ENCODE measurements at places on chromosomes 4 and X.

DNA sequence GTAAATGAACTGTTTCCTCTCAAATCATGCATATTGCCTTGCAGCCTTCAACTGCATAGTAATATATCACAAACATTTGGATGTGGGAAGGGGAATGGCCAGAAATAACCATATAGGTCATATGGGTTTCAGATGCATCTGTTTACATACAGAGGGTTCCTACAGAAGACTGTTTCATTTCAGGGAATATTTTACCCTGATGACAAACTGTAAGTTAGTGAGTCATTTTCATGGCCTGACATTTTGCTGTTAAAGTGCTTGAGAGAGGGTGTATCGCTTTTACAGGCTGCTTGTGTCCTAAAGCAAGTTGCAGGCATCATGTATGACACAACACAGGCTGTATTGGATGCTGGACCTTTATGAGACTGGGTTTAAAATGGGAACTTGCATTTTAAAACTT, 25.5 kb upstream of the AMOT start:
- no peak for DNase-seq

DNA sequence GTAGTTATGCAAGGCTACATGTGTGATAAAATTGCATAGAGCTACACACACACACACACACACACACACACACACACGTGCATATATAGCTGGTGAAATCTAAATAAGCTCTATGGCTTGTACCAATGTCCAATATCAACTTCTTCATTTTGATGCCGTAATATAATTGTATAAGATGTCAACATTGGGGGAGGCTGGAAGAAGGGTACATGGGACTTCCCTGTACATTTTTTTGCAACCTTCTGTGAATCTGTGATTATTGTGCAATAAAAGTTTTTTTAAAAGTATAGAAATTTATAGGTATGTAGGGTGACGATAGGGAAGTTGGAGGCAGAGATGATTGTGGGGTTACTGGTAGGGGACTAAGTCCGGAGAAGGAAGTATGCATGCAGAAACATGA, 105.5 kb downstream of the HDAC8 start:
- DNase-seq: no peak

DNA sequence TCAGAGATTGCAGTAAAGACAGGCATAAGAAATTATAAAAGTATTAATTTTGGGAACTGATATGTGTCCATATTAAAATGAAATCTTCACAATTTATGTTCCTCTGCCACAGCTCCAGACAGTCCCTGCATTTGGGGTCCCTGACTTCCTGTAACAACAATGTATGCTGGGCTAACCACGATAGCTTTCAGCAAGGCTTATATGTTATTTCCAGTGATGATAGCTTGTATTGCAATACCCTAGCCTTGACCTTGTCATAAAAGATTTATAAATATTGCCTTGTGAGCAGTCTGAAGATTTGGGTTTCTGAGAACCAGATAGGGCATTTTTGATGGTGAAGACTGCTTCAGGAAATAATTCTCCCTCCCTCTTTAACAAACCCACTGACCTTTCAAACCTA, 129.5 kb downstream of the PCDH10 start:
- DNase-seq: no peak

DNA sequence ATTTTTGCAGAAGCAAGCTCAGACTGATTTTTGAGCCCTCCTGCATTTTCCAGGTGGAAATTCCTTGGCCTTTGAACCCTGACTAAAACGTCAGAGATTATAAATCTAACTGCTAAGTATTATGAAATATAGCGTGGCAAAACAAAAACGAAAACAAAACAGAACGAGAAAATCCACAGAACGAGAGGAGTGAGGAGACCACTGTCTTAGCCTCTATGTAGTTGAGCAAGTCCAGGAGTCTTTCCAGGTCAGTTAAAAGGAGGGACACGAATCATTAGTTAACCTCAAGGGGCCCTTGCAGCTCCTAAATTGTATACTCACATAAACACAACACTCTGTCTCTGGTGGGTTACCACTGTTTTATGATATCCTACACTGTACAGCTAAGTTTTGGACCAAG, 80.2 kb downstream of the SYNPO2 start:
- no peak for DNase-seq

GRCh38 chr4:1631136-1631535, 53.0 kb downstream of the FAM53A start:
- no peak for DNase-seq

- DNase-seq: no peak
Observed at GRCh38 chrX:56429581-56429980, 133.8 kb upstream of the UBQLN2 start.

- no peak for DNase-seq
Observed at GRCh38 chrX:67651437-67652142, 107.8 kb downstream of the AR start.

DNA sequence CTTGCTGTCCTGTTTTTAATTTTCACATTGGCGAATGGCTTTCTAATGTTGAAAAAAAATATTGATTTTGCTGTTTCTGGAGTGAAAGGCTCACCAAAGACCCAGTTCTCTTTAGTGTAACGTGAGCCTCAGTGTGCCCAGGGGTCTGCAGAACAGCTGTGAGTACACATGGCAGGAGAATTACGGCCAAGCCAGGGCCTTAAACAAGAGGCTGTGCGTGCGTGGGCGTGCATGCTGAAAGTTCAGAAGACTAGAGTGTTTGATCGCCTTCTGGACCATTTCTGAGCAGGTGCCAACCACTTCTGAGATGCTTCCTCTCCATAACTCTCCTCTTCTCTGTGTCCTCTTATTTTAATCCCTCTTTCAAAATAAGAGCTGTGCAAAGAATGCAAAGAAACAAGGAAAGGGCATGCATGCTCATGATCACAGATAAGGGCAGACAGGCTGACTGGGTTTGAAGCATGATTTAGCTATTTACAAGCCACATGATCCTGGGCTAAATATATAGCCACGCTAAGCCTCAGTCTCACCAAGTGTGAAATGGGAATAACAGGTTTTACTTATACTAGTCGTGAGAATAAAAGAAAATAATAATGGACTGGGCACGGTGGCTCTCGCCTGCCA, 9.9 kb downstream of the PHEX start:
- DNase-seq: no peak

- no peak for DNase-seq
Observed at GRCh38 chr4:109640644-109641043, 62.6 kb downstream of the CASP6 start.

- no peak for DNase-seq
Observed at GRCh38 chr4:35802644-35803043, 441.7 kb downstream of the ARAP2 start.

DNA sequence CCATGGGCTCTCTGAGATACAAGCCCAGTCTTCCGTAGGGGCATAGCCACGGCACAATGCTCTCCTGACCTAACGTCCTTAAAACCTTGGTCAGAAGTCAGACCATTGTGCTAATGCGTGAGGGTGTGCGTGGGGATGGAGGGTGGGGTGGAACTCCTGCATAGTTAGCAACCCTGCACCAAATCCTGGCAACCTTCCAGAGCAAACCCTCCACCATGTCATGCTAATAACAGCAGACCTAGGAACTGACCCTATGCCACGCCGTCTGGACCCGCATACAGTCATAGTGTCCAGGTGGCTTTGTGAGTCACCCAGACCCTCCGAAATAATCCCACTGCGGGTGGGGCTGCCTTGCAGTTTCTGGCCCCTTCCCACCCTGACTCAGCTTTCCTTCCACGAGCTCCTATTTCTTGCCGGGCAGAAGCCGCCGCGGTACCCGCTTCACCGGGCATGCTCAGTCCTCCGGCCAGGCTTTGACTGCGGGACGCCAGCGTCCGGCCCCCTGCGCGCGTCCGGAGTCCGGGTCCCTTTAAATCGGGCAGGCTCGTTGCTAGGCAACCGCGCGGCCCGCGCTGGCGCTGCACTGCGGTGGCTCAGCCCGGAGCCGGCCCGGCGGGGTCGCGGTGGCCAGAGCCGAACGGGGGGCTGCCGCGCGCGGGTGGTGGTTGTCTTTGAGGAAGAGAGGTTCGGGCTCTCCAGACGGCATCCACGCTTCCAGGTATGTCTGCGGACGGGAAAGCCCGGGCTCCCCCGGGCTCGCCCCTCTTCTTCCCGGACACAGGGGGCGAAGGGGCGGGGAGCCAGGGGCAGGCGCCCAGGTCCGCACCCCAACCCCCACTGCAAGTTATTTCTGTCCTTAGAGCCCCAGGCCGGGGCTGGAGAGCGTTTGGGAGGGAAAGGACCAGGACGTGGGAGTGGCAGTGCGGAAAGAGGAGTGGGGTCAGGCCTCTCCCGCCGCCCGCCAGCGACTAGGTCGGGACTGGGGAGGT, at the start of gene CCDC160:
Gene CCDC160 (plus strand): TSS at position 557 of the 989 bp plus-strand sequence. CDS start 7,619 bp downstream, outside the sequence.
- DNase-seq: no peak

DNA sequence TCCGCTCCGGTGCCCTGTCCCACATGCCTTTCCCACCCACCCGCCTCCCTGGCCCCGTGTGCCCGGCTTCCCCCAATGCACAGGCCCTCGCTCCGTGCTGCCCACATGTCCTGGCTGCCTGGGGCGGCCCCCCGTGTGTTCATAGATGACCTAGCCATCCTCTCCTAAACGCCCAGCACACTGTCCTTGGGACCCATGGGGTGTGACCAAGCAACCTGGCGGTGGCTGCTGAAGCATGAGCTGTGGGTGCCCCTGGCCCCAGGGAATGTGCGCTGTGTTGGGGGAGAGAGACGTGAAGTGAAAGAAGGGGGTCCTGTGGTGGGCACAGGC, 28.3 kb downstream of the MAEA start:
- DNase-seq: no peak

DNA sequence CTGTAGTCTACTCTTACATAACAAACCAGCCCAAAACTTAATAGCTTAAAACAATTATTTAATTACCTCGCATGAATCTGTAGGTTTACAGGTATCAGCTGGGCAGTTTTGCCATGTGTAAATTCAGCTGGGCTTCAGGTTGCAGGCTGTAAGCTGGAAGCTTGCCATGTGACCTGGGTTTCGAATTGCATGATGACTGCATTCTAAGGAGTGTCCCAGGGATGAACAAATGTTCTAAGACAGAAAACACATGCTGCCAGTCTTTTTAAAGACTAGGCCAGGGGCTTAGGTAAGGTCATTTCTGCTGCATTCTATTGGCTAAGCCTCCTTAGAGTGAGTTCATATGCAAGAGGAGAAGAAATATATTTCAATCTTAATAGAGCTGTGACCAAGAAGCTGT, 44.8 kb downstream of the GRIA2 start:
- peak; percentile 47 for DNase-seq

DNA sequence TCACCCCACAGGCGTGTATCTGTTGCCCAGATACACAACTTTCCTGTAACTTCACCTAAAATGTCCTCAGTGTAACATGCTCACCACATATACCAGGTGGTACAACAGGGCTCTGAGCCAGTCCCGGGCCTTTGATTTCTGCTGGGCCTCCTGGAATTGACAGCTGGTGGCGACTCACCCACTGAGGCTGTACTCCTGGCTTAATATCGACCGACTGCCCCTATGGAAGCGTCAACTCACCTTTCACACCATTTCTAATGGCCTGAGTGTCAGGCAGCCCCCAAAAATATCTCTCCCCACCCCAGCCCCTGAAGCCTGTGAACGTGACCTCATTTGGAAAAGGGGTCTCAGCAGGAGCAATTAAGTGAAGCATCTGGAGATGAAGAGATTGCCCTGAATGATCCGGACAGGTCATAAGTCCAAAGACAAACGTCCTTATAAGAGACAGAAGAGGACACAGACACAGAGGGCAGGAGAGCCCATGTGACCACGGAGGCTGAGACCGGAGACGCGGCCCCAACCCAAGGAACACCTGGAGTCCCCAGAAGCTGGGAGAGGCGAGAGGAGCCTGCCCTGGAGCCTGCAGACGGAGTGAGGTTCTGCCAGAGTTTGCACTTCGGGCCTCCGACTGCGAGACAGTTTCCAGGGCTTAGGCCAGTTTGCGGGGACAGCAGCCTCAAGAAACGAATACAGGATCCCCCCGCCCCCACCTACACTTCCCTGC, 12.6 kb upstream of the MXD4 start:
- no peak for DNase-seq

GRCh38 chrX:123665197-123665596, 67.7 kb downstream of the THOC2 start:
- peak; percentile 15 for DNase-seq

DNA sequence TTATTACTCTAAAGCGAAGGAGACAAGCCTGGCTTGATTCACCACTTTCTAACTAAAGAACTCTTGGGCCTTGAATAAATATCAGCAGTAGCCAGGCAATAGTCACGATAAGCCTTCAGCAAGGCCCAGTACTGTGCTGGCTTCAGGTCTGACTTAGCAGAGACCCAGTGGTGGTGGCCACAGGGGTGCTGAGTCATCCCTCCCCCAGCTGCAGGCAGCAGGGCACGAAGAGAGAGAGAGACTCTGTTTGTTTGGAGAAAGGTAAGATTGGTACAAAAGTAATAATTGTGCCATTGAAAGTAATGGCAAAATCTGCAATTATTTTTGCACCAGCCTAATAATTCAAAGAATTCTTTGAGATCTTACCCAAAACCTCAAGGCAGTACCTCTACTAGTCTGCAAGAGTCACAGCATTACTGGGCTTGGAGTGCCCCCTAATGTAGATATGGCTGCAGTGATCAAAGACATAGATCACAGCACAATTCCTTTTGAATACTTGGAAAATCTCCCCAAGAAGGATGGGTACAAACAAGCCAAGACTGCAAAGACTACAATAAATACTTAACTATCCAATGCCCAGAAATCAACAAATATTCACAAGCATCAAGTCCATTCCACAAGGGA, 159.5 kb upstream of the USP38 start:
- no peak for DNase-seq

- DNase-seq: no peak
Observed at GRCh38 chrX:134623293-134624045, 34.8 kb downstream of the PLAC1 start.

DNA sequence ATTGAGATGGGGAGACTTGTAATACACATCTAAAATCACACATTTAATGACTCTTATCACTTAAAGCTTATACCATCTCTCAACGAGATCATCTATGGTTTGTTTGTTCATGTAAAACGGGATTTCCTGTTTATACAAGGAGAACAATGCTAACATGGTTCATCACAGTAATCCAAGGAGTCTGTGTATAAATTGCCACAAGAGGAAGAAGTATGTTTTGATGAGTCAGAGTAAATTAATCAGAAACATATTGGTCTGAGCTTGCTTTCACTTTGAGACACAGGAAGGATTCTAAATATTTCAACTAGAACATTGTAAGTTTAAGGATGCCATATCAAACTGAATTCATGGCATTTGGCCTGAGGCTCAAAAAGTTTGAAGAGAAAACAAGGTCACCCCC, 594.1 kb downstream of the GLUD2 start:
- no peak for DNase-seq

- DNase-seq: no peak
Observed at GRCh38 chrX:38293741-38294140, 33.6 kb downstream of the RPGR start.

- DNase-seq: no peak
Observed at GRCh38 chrX:21865436-21865835, 9.6 kb downstream of the YY2 start.

DNA sequence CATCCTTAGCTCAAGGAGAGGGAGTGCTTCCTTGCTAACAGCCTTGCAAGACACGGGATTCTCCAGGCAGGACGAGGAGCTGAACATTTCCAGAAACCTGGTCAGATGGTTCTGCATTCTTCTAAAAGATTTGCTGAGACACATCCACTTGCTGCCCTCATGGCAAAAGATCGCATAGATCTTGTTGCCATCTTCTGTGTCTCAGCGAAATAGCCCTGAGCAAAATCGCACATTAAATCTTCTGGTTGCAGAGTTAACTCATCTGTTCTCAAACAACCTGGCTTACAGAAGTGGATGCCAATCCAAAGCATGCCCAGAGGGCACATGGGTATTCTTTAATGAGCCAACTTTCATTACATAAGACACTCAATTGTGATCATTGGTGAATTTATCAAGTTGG, 167.5 kb downstream of the PRKX start:
- DNase-seq: no peak

- no peak for DNase-seq
Observed at GRCh38 chr4:90546114-90546513, 418.9 kb downstream of the CCSER1 start.

All from NCI-H2081 (cell line).